CD4-positive, CD25-positive, alpha-beta regulatory T cell (primary cell): ENCODE measurements at places on chromosomes 6 and 20.
A peak's percentile ranks its signal among the peaks of the same experiment; 100 is the strongest.

DNA sequence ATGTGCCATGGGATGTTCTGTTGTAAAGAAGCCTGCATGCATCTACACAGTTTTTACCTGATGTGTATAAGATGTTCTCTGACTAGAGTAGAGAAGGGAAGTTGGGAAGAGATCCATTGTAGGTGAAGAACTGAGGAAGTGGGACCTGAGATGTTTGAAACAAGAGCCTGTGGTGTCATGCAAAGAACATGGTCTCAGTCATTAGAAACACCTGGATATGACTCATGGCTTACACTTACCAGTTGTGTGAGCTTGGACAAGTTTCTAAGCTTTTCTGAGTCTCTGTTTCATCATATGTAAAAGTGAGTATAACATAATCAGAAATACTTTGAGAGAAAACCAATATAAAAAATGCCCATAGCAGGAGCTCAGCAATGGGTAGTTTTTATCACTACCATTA, 51.9 kb upstream of the SEC63 start:
- DNase-seq: no peak

DNA sequence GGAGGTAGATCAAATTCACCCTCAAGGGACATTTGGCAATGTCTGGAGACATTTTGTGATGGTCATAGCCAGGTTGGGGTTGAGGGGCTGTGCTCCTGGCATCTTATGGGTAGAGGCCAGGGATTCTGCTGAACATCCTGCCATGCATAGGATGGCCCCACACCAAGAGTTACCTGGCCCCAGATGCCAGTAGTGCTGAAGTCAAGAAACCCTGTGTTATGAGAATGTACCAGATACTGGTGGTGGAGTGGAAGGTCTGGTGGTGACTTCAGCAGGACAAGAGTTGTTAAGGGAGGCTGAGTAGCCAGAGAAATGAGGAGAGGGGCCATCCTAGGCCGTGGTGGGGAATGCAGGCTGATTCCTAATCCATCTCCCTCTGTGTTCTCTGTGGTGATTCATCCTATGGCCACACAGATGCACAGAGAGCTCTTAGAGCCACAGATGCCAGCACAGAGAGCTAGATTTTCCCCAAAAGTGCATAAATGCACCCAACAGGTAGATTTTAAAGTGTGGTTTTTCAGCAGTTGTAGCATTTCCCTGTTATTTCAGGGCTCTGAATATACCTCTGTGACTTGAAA, 43.6 kb downstream of the CDYL start:
- DNase-seq: no peak

- no peak for DNase-seq
Measured at GRCh38 chr6:137893726-137894125, 26.7 kb downstream of the TNFAIP3 start.

GRCh38 chr6:7445885-7446461, 56.4 kb downstream of the RIOK1 start:
- DNase-seq: no peak

DNA sequence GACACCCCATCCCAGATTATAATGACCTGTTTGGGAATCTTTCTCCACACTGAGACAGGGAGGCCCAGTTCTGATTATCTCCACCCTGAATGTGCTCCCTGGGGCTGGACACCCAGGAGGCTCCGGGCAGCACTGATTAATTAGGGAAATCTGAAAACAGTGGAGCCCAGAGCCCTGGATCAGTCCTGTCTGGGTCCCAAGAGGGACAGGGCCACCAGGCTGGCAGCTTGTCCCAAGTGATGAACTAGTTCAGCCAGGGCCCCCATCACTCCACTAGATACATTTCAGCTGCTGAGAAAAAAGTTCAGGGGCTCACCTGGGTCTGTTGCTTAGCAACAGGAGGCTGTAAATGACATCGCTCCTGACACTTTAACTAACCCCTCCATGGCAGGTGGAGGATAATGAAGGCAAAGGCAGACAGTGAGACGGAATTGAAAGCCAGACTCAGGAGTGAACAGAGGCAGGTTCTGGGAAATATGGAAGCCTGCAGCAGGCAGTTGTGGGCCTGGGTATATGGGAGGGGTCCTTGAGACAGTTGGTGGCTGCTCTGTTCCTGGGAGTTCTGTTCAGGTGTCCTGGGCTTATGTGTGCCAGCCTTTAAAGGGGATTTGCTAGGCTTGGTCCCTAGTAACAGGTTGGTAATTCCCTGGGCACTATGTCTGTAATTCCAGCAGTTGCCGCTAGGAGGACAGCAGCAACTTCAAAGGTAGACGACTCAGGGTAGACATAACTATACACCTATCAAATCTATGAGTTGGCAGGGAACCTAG, 78.3 kb upstream of the CTNNBL1 start:
- DNase-seq: peak; percentile 4

- DNase-seq: no peak
Measured at GRCh38 chr6:157791450-157791849, 31.6 kb upstream of the SNX9 start.

DNA sequence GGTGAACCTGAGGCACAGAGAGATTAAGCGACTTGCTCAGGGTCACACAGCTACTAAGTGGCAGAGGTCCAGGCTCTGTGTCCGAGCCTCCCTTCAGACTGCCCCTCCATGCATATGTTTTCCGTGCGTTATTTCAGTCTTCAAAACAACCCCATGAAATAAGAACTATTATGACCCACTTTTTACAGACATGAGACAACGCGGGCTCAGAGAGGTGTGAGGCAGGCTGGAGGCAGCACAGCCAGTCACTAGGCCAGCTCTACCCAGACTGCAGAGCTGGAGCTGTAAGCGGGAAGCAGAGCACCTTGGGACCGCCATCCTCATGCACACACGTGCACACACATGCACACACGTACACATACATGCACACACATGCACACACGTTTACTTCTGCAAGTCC, 62.3 kb downstream of the PSMG4 start:
- DNase-seq: no peak

GRCh38 chr6:134421501-134421900, 103.6 kb upstream of the SGK1 start:
- DNase-seq: no peak

DNA sequence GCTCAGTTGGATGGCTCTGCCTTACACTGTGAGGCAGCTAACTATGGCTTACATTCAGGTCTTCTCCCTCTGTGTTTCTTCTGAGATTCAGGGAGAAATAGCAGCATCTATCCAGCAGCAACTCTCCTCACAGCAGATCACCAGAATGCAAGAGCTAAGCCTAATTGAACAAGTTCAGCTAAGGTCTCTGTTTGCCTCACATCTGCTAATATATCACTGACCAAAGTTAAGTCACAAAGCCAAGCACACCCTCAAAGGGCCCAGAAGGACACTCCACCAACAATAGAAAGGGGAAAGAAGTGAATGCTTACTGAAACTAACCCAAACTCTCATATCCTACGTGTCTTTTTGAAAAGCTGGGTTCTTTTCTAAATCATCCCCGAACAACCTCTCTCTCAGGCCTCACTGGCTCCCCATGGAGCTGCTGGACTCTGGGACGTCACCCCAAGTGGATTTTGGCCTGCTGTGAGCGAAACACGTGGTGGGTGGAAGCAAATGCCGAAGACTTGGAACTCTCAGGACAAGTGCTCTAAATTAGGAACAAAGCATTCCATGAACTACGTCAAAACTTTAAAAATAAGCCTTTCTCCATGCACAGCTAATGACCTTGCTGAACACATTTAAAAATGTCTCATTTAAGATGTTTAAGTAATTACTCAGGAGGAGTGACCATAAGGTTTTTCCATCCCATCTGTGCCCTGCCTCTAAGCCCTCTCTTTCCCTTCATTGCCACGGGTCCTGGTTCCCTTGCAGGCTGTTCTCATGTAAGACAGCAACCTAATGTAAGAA, 167.5 kb upstream of the PLCB4 start:
- no peak for DNase-seq

DNA sequence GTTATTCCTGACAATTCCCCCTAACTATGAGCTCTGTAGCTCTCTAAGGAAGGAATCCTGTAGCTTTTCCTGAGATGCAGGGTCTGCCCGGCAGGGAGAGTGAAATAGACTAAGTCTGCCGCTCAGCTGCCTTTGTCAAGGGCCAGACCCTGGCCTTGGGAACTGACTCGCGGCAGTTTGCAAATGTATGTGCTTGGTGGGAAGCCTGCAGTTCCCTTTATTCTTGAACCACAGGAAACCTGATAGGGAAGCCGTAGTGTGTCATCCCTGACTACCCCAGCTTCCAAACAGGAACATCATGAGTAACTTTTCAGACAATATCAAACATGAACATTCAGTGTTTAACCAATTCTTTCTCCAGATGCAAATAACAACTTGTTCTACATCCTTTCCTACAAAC, 78.7 kb upstream of the IFNGR1 start:
- no peak for DNase-seq

DNA sequence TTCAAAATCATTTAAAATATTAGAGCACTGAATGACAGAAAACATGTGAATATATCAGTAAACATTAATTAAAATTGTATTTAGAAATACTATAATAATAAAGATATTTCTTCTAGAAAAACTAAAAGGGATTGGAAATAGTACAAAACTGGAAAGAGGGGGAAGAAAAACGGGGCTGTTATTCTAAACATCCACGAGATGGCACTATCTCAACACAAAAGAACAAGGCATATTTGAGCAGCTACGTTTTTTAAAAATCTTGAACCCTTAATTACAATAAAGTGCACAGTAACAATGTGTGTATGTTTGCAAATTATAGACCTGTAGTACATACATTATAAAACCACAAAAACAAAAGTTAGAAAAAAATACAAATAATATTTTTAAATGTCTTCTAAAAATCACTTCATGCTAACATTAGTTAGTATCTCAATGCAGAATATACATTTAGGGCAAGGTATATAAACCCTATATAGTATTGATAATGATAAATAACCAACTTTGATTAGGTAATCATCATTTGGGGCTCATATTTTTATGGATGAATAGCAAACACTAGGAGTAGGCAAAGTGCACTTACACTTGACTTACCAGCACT, 42.5 kb upstream of the PNISR start:
- peak; percentile 40 for DNase-seq

GRCh38 chr6:33668914-33669313, 42.6 kb downstream of the UQCC2 start:
- peak; percentile 96 for DNase-seq

DNA sequence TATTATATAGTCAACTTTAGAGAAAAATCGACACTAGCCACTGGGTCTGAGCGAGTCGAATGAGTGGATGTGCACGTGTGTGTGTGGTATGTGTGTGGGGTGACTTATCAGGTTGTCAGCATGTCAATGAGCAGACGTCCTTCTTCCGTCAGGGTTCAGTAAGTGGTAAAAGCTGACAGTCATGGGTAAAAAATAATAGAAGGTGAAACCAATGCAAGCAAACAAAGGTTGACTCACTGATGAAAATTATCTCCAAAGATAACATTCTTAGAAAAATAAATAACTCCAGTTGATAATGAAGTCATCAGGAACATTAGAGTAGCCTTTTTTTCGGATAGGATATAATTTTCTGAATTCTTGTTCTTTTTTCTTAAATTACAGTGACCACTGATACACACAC, 243.8 kb upstream of the FOXQ1 start:
- no peak for DNase-seq

DNA sequence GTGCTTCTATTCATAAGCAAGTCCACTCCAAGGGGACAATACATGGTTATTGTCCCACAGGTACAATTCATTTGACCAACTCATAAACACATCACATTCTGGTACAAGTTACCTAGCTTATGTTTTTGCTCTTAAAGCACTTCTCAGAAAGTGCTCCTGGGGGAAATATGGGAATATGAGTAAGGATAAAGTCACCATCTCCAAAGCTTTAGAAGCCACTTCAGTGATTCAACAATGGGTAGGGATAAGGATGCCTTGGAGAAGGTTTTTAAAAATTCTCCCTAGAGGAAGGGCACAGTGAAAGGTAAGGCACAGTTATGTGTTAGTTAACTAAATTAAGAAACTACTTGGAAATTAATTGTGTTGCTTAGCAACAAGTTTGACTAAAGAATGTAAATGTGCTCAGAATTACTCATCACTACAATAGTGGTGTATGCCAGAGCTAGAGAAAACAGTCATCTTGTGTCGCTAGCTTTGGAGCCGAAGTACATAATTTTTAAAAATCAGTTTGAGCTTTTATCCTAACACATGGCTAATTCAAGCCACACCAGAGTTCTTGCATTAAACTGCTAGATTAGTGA, 39.5 kb upstream of the LAMP5 start:
- DNase-seq: no peak

- no peak for DNase-seq
Measured at GRCh38 chr6:51152594-51152993, 333.9 kb downstream of the TFAP2B start.
